ENCODE measurements at places on chromosomes 3 and 15.

- DNase-seq: no peak
Observed at GRCh38 chr15:99095626-99096025, 9.3 kb upstream of the SYNM start.

DNA sequence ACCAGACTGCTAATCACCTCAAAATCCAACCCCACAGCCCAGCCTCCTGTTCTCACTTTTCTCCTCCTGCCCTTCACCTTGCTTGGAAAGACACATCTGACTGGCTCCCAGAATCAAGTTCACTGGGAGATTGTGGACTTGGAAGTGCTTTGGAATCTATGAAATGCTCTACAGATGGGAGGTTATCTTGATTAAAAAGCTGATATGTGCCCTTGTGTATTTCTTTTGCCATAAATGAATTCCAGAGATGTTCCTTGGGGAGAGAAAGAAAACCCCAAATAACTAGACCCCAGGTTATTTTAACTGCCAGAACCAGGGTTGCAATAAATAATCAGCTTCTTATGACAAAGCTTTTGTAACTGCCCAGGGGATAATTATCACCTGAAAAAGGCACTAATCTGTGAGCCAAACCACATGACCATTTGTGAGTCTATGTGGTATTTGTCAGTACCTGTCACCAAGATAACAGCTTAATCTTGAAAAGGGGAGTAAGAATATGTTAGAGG lies 21.7 kb upstream of the ARHGEF3 start:
- DNase-seq: no peak

- no peak for DNase-seq
Observed at GRCh38 chr15:92914768-92915221, 14.7 kb downstream of the CHD2 start.

GRCh38 chr3:14780927-14781507 lies 37.7 kb upstream of the FGD5 start:
- DNase-seq: no peak

- no peak for DNase-seq
Observed at GRCh38 chr3:153096731-153097131, 65.3 kb upstream of the RAP2B start.

- DNase-seq: no peak
Observed at GRCh38 chr3:47047673-47048072, 68.2 kb downstream of the NBEAL2 start.

DNA sequence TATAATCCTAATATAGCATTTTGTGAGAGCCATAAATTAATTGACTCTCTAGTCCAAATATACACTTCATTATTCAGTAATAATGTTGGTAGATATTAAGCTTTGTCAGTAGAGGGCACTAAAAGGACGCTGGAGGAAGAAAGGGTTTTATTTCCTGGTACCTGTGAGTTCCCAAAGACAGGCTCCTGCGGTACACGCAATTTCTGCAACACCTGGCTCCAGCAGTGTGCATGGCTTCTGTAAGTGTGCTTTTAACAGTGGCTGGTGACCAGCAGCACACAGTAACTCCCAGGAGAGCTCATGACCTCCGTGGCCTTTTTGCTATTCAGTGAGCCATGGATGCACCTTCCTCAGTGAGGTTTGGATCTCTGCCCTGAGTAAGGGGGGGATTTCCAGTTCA lies 338.3 kb upstream of the ZNF385D start:
- DNase-seq: no peak

DNA sequence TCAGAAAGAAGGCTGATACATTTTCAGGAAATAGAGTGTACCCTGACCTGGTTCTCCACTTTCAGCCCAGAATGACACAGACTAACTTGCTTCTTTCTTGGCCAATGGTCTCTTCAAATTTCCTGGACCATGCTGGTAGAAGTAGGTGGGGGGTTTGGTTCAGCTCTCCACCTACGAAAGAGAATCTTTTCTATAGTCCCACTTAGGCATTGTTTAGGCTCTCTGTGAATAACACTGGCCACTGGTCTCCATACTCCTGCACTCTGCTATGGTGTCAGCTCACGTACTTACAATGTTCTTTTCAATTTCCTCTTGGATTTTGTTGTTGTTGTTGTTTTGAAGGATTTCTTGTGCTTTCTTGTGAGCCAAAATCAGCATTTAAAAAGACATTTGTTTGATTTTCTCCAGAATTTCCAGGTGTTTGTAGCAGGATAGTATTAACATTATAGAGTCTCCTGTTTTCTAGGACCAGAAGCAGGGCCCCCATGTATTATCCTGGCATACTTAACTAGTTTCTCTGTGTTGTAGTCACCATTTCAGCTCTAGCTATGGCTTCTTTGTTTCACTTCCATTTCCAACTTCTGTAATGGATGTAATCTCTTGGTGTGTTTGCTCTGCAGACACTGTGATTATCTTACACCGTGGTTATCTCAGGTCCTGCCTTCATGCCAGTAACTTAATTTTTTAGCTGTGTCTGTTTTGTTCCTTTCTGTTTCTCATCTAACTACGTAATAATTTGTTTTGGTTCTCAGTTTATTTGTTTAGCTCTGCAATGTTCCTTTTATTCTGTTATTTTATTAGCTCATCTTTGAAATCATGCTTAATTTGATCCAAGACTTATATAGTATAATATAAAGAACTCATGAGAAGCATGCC lies 61.4 kb downstream of the CHRNA7 start:
- no peak for DNase-seq

Data from stimulated activated CD8-positive, alpha-beta memory T cell treated with anti-CD3 and anti-CD28 coated beads, Interleukin-15, amount 100 ng/mL, for 4 hours (primary cell).